Retina (tissue), 1 donor: ENCODE measurements at places on chromosomes 4 and X.

- no peak for DNase-seq
These were observed 597.8 kb downstream of the BCOR start for GRCh38 chrX:39499996-39500395.

DNA sequence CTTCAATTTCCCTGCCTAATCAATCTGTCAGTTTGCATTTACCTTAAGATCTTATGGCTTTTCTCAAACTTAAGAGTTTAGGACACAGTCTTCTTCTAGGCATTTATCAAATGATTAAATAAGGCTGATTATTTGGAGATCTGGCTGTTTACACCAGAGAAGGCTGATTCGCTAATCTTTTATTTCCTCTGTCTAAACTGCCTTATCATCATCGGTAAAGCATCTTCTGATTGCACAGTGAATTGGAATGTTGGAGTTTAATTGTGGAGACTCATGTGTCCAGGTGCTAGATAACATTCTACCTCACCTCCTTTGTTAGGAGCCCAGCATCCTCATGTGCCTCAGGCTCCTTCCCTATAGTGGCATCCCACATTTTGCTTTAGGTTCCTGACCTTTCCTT lies 100.3 kb upstream of the DDIT4L start:
- no peak for DNase-seq

DNA sequence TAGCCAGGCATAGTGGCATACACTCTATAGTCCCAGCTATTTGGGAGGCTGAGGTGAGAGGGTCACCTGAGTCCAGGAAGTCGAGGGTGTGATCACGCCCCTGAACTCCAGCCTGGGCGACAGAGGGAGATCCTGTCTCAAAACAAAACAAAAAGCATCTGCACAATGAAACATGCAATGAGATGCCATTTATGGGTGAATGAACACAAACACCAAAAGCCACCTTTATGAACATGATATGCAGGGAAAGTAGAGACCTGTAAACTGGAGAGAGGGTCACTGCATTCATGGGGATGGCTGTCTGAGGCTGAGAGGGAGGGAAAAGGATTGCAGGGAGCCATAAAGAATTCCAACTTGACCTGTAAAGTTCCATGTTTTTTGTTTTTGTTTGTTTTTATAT lies 70.7 kb downstream of the EVC start:
- no peak for DNase-seq

GRCh38 chr4:57064811-57065711 lies 45.1 kb downstream of the IGFBP7 start:
- no peak for DNase-seq

DNA sequence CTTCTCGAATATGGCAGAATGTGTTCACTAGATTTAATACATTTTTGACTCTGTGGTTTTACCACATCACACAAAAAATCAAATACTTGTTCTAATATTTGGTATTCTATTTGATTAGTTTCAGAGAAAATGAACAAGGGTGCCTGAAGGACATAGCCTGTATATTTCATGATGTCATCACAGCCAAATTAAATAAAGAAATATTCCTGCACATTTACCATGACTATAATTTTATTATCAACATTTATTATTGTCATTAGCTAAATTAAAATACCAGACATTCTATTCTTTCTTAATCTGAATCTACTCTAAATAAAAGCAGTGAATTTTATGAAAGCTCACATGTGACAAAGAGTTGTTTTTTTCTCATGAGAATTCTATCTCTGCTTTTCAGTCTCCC lies 980.5 kb downstream of the PCDH18 start:
- DNase-seq = no peak

- no peak for DNase-seq
These were observed 15.0 kb upstream of the UNC5C start for GRCh38 chr4:95563638-95564337.

GRCh38 chrX:121221322-121221977 lies 174.0 kb downstream of the GLUD2 start:
- DNase-seq = no peak

- no peak for DNase-seq
These were observed 28.9 kb upstream of the BTC start for GRCh38 chr4:74823194-74823593.

DNA sequence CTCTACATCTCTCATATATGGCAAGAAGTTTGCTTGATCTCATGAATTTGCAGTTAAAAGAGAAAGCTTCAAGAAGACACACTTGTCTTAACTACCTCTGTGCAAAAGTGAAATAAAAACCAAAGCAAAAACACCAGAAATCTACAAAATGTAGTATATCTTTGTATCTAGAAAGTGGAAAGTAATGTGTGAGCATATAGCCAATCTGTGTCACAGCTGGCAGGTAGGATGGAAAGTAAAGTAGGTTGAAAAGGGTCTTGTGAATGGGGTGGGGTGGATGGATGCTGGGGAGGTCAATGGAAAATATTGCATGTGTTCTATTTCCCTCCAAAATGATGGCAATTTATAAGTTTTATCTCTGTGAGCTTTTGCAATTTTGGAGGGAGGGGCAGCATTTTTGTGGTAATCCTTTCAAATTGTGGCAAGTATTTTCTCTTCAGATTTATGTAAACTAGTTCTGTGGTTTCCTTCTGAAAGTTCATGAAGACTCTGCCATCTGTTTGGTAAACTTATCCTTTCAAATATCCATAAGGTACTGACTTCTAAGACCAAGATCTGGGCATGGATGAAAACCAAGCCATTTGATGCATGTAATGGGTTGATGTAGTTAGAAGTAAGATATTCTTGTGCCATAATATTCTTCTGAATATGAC lies 215.9 kb upstream of the GIMD1 start:
- DNase-seq = no peak

DNA sequence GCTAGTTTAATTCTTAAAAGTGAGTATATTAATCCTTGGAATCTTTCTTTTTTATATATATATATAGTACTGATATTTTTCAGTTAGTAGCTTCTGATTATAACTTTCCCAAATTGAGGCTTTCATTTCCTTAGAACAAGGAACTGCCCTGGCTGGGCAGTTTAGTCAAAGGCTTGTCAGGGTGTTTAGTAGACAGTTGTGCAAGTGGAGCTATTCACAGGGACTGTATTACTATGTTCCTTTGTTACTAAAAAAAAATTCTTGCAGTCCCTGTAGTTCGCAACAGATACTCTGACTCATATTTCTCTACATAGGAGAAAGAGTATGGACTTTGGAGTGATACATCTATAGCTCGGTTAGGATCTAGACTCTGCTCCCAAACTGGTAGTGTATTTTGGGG lies 20.8 kb downstream of the USO1 start:
- no peak for DNase-seq

GRCh38 chr4:82648356-82648755 lies 86.6 kb upstream of the TMEM150C start:
- DNase-seq = no peak

- no peak for DNase-seq
These were observed 73.9 kb downstream of the CASP3 start for GRCh38 chr4:184575306-184575705.

DNA sequence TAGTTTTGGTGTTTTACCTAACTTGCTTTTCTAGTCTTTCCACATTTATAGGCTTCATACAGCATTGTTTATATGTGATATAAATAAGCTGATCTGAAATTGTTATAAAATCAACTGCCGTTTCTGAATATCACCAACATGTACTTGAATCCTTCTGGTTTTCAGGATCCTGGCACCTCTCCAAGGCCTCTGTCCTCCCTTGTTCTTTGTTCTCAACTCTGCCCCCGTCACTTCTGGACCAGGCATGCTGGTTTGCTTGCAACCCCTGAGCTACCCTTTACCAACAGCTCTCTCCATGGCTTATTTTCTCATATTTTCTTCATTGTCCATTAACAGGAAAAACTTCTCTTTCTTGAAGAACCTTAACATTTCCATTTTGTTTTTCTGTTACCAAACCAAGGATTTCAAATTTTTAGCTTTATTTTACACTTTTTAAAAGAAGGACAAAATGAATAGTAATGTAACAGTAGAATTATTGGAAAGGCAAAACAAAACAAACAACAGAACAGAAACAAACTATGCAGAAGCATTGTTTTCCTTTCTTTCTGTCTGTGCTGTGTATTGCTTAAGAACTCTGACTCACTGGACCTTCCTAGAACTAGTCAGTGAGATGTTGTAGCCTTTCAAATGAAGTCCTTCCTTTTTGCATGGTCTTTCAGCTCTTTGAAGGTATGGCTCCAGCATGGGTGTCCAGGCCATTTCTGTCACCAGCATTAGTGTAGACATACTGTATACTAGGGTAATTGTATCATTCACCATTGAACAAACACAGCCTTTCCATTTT lies 44.8 kb downstream of the BANK1 start:
- no peak for DNase-seq

GRCh38 chr4:104616401-104616820 lies 121.7 kb upstream of the CXXC4 start:
- DNase-seq = no peak

DNA sequence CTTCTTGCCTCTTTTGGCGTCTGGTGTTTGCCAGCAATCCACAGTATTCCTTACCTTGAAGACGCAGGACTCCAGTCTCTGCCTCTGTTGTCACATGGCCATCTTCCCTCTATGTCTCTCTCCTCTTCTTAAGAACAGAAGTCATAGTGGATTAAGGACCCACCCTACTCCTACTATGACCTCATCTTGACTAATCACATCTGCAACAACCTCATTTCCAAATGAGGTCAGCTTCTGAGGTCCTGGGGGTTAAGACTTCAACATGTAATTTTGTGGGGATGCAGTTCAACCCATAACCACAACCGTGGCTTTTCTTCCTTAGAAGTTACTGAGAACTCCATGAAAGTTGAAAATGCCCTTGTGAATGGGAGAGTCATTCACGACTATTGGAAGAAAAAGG lies 23.3 kb downstream of the TLR8 start:
- DNase-seq = no peak
